ENCODE measurements at places on chromosomes 16 and 17.

DNA sequence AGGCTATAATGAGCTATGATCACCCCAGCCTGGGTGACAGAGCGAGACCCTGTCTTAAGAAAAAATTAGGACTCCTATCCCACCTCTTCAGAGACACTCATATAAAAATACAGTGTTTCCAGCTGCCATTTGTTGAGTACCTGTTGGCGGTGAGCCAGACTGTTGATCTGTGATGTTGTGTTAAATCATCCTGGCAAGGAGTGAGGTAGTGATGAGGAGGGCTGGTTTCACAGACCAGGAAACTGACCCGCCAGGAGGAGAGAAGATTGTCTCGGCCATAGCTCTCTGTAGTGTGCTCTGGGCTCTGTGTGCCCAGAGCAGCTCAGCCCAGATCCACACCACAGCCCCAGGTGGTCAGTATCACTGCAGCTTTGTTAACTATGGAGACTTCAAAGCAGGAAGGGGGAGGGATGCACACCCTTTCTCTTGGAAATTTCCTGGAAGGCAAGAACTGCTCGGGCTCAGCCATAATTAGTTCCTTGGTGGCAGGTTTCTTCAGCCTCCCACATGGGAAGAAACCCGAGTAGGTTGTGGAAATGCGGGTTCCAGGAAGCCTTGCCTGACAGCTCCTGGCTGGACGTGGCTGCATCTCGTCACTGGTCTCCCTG, 343.0 kb downstream of the SNX29 start:
- DNase-seq: peak; percentile 71

- DNase-seq: no peak
Measured at GRCh38 chr16:63037761-63038396, 1001.6 kb upstream of the CDH8 start.

DNA sequence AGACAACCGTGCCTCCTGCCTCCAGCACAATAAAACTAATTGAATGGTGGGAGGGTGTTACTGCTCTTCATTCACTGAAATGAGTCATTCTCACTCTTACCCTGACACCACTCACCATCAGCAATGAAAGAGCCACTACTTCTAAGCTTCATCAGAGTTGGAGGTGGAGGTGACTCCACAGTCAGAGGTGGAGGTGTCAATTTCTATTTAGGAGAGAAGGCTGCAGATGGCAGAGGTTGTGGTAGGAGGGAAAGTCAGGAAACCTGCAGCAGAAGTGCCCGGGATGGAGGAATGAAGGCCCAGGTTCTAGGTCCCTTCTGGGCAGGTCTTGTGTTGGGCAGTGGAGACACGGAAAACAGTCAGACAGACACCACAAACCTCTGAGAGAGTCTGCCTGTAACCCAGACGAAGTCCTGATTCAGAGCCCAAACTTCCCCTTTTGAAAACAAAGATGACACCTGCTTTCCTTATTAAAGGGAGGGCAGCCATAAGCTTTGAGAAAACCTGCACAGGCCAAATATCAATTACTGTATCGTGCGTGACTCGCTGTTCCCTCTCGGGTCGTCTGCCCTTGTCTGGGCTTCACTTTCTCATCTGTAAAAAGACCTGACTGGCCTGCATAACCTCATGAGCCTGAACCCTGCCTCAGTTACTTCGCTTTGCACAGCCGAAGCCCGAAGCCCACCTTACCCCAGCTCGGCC, 668 bp downstream of the ATPAF2 start:
- DNase-seq: no peak

DNA sequence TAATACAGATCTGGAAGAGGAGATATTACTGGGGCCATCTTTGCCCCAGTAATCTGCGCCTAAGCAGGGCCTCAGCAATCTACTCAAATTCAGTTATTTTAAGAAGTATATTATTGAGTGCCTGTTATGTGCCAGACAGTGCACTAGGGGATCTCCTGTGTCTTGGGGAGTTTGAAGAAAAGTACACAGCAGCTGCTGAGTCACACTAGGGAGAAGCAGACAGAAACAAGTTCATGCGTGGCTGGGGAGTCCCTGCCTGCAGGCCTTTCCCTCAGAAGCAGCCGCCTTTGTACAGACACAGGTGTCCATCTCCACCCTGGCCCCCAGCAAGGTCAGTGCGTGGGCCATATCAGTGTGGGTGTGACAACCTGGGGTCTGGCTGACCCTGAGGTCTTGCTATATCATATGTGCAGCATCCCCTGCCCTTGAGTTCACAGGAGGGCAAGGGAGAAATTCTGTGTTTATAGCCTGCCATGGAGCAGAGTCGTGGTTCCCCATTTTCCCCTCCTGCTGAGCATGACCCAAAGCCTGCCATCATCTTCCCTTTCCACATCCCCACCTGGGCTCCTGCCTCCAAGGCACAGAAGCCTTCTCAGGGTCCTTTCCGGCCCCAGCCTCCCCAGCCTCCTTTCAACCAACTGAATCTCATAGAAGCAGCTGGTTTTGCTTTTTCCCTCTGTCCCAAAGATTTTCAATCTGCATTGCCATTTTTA, 229.9 kb upstream of the SDK2 start:
- no peak for DNase-seq

- DNase-seq: no peak
Measured at GRCh38 chr17:6496116-6496481, 51.8 kb downstream of the PIMREG start.

DNA sequence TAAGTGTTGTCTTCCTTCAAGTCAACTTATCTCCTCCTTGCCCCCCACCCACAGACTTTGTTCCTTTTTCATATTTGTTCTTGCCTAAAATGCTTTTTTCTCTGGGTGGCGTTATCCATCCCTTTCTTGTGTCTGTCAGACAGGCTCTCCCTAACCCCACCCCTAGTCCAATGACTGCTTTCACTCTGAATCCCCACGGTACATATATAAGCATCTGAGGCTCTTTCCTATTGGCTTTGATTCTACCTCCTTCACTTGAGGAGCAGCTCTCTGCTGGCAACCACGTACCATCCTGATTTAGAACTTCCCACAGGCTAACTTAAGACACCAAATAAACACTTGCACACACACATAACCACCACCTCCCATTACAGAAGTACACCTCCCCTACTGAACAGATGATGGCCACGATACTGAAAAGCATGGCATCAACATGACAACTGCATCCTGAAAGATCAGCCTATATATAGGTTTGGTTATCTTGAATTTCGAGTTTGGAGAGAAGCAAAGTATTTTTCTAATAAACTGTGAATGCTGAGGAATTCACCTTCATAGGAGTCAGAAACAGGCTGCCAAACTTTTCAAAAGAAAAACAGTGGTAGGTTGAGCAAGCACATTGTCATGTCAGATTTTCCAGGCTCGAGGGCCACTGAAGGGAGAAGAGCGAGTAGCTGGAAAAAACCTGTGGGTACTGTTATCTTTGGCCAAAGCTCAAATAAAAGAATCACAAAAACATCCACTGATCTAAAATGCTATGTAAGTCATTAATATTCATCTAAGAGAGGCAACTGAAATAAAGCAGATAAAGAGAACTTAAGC, 24.3 kb downstream of the STAT3 start:
- DNase-seq: no peak

DNA sequence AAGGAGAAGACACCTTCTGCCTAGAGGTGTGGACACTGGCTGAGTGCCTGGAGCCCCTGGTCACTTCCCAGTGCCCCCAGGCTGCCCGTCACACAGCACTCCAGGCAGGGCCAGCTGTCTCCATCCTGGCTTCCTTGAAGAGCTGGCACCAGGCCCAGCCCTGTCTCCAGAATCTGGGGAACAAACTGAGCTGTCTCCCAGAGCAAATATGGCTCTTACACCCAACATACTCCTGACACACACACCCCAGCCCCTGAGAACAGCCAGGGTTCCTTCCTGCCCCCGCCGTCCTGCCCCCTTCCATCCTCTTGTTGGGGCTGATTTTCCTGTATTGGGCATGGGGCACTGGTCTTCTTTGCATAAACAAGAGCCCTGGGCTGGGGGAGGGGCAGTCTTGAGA, 9.1 kb downstream of the NHERF1 start:
- DNase-seq: no peak

GRCh38 chr17:65398040-65398787, 163.2 kb downstream of the AXIN2 start:
- no peak for DNase-seq

GRCh38 chr16:84332975-84333684, 35.2 kb upstream of the ATP2C2 start:
- DNase-seq: no peak

DNA sequence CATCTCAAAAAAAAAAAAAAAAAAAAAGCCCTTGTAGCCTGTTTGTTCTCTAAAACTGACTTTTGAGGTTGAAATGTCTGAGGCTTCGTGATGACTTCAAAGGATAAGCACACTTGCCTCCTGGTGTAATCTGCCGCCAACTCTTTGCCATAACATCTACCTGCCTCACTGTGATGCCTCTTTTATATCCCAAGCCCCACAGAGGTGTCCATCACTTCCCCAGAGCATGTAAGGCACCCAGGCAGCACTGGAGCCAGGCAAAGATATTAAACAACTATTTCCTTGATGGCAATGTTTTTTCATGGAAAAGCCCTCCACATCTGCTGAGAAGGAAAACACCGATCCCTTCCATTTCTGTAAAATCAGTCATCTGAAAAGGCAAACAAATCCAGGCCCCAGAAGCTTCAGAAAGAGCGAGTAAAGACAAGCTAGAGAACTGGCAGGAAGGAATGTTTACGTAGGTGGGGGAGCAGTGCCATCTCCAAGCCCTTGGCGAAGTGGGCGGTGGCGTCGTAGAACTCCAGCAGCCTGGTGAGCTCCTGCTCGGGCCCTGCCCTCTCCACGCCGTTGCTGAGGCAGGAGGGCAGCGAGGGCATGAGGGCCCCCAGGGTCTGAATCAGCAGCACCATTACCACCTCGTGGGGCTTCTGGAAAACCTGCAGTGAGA, 28.6 kb downstream of the COG7 start:
- DNase-seq: peak; percentile 63

DNA sequence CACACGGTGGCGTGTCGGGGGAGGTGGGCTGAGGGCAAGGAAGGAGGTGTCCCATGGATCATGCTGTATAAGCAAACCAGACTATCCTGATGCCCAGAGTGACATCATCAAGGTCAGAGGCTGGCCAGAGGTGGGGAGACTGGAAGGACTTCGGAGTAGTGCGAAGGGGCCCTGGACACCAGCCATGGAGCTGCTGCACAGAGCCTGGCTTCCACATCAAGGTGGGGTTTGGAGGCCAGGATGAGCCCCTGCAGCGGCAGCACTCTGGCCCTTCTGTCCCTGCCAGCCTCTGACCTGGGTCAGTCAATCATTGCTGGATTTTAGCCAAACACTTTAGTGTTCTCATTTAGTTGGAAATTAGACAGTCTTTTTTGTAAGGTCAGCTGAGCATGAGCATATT, 34.8 kb downstream of the MED13 start:
- DNase-seq: no peak

DNA sequence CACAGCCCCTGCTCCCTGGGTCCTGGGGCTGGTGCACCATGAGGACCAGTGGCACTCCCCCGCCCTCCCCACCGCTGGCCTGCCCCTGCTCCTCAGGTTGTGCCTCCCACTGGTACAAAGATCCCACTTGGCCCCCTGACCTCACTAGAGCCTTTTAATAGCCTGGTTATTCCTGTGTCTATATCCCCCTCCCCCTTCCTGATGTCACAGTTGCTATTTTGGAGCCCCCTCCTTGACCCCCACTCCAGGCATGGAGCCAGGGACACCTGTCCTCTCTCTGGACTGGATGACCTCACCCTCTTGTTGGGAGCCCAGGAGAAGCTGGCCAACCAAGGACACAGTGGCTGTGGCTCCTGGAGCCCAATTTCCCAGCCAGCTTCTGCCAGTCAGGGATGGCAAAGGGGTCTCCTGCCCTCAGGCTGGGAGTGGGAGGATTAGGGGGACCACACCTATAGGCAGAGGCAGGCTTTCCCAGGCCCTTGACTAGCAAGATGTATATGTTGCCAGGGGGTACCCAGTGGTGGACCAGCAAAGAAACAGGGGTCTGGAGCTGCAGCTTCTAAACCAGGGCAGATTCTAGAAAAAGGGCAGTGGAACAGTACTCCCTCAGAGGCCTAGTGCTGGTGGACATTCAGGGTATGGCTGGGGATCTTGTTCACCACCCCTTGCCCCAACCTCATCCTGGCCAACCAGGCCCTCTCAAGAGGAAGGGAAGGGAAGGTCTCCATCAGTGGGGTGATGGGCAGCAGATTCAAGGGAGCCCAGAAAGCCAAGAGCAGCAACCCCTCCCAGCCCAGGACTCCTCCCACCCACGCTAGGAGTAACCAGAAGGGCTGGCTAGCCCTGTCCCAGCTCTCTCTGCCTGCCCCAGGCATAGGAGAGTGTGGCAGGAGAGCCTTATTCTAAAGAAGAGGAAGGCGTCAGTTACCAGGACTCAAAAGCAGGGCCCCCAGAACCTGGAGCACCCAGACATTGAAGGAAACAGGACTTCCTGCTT, 10.9 kb downstream of the HDAC5 start:
- DNase-seq: no peak

DNA sequence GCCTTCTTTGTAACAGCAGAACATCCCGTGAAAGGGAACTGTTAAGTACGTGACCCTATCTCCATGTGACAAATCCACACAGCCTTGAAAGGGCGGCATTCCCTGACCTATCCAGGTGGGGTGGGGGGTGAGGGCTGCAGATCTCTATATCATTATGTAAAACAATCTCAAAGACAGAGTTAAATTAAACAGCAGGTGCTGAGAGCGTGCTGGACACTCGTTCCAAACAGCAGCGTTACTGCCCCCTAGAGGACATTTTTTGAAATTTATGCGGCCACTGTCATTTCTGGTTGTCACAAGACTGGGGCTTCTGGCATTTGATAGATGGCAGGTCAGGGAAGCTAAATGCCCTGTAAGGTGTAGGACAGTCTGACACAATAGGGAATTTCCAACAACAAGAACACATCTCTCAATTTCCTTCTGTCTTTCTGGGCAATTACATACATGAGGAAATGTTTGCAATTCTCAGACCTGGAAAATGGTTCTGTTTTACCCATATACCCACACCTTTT, 6.7 kb upstream of the SLC25A39 start:
- peak; percentile 46 for DNase-seq

DNA sequence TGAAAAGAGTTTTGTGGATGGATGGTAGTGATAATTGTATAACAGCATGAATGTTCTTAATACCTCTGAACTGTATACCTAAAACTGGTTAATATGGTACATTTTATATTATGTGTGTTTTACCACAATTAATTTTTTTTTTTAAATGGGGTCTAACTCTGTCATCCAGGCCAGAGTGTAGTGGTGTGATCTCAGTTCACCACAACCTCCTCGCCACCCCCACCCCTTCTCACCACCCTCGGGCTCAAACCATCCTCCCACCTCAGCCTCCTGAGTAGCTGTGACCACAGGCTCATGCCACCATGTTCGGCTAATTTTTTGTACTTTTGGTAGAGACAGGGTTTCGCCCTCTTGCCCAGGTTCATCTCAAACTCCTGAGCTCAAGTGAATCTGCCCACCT, 123.2 kb downstream of the CDRT15L2 start:
- no peak for DNase-seq

GRCh38 chr17:59221159-59221847, 992 bp downstream of the GDPD1 start:
- peak; percentile 41 for DNase-seq

DNA sequence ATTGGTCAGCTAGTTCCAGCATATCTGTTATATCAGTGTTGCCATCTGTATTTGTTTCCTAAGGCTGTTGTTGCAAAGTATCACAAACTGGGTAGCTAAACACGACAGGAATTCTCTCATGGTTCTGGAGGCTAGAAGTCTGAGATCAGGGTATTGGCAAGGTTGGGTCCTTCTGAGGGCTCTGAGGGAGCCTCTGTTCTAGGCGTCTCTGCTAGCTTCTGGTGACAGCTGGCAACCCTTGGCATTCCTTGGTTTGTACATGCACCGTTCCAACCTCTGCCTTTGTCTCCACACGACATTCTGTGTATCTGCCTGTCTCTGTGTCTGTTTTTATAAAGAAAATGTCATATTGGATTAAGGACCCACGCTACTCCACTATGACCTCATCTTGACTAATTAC, 219.9 kb upstream of the NLRP1 start:
- DNase-seq: no peak

- DNase-seq: no peak
Measured at GRCh38 chr16:67563708-67564468, 1.6 kb downstream of the CTCF start.
